ENCODE measurements at places on chromosomes 16 and 17.
A peak's percentile ranks its signal among the peaks of the same experiment; 100 is the strongest.

GRCh38 chr17:44033861-44034408, 19.2 kb upstream of the TMEM101 start:
- DNase-seq, result no peak

- DNase-seq, result no peak
Observed at GRCh38 chr17:51118330-51119195, 2.1 kb downstream of the SPAG9 start.

DNA sequence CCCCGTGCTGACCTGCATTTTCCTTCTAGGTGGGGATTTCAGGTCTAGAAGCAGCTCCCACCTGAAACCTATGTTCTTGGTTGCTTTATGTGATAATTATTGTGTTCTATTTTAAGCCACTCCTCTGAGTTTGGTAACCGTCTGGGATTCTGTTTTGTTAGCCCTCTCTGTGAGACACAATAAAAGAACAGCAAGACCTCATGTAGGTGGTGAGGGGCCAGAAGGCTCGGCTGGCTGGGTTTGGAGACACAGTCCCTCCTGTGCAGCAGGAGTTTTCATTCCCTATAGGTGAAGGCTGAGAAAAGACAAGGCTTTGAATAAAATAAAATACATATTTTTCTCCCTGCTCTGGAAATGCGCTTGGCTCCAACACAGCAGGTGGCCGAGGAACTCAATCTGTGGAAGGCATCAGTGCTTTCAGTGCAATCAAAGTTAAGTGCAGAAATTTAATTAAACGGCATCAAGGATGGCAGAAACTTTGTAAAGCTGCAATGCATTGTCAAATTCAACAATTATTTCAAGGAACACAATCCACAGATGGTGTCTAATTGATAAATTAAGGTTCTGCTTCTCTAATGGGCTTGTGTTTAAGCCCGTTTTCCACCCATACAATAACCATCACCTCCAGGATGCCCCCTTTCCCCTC, 107.8 kb downstream of the MSI2 start:
- no peak for DNase-seq

DNA sequence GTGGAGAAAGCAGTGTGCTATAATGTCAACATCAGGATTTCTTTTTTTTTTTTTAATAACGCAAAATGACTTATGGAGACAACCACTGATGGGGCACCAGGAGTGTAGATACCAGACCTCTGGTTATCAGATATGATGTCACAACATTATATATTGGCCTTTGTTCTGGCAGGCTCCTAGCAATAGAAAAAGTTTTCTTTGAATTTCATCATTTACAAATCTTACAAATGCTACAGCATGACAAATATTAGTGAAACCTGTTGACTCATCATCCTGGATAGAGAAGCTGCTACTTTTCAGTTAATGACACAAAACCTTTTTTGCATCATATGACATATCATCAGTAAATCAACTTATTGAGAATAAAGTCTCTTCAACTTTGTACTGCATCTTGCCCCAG, 6.1 kb downstream of the THUMPD1 start:
- no peak for DNase-seq

- DNase-seq, result no peak
Observed at GRCh38 chr17:63963123-63963522, 9.6 kb downstream of the SCN4A start.

GRCh38 chr17:72829883-72830282, 262.6 kb downstream of the SLC39A11 start:
- no peak for DNase-seq

GRCh38 chr16:84568066-84568465, 49.8 kb downstream of the COTL1 start:
- DNase-seq, result no peak

DNA sequence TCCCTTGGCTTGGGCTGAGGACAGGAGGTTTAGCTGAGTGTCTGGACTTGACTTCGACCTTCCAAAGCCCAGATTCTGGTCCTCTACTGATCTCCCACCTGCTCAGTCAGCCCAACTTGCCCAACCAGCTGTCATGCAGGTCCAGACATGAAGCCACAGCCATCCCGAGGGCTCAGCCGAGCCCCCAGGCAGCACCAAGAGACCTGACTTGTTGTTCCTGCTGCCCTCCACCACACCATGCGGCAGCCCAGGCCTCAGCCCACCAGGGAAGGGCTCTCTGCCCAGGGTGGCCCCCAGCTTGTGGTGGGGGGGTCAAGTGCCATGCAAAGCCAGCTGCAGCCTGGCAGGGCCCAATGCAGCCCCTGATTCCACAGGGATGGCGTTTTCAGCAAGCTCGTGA, 17.2 kb upstream of the CACNG4 start:
- no peak for DNase-seq

- DNase-seq, result peak; percentile 67
Observed at GRCh38 chr17:4789951-4790704, 1.4 kb downstream of the GLTPD2 start.

DNA sequence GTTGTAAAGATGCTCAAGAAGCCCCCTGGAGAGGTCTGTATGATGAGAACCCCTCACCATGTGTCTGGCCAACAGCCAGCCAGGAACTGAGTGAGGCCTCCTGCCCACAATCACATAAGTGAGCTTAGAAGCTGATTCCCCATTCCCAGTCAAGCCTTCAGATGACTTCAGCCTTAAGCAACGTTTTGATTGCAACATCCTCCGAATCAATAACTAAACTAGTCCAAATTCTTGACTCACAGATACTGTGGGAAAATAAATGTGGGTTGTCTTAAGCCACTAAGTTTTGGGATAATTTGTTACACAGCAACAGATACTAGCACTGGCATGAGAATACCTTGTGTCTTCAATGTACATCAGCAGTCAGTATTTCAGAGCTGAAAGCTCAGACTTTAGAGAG, 54.5 kb upstream of the HS3ST4 start:
- DNase-seq, result no peak

DNA sequence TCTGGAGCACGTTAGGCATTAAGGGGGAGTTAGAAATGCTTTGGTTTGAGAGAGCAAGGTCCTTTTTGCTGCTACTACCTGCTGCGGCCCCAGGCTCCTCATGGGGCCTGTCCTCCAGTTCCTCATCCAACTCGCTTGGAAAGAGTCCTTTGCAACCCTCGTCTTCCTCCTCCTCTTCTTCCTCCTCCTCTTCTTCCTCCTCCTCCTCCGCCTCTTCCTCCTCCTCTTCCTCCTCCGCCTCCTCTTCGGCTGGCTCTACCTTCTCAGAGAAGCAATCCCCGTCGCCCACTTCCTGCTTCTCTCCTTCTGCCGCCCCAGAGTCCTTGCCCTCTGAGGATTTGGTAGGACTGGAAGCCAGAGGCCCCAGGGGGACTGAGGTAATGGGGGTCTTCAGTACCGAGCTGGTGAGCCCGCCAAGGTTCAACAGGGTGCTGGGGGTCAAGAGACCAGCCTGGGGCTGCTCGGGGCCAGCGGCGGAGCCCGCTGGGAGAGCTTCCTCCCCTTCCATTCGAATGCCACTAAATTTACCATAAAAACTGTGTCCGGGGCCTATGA, 89.3 kb downstream of the ZFHX3 start:
- DNase-seq, result no peak

DNA sequence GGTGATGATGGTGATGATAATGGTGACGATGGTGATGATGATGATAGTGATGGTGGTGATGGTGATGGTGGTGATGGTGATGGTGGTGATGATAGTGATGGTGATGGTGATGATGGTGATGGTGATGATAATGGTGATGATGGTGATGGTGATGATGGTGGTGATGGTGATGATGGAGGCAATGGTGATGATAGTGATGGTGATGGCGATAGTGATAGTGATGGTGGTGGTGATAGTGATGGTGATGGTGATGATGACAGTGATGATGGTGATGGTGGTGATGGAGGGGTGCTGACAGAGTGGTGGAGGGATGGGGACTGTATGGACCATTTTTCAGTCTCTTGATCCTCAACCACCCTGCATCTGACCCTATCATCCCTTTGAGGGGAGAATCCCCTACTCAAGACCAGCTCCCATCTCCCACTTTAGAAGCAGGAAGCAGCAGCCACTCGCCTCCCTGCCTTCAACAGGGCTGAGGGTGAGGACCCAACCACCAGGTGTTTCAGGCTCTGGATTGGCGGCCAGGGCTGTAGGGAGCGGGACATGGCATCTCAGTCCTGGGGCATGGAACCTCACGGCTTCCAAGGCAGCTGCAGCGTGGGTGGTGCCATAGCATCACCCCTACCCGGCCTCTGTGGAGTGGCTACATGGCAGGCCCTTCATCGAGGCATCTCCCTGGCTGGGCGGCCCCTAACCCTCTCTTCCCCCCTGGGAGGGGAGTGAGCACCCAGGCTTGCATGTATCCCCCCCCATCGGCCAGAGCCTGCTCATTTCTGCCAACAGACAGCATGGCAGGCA, 4.5 kb downstream of the FSCN2 start:
- no peak for DNase-seq

DNA sequence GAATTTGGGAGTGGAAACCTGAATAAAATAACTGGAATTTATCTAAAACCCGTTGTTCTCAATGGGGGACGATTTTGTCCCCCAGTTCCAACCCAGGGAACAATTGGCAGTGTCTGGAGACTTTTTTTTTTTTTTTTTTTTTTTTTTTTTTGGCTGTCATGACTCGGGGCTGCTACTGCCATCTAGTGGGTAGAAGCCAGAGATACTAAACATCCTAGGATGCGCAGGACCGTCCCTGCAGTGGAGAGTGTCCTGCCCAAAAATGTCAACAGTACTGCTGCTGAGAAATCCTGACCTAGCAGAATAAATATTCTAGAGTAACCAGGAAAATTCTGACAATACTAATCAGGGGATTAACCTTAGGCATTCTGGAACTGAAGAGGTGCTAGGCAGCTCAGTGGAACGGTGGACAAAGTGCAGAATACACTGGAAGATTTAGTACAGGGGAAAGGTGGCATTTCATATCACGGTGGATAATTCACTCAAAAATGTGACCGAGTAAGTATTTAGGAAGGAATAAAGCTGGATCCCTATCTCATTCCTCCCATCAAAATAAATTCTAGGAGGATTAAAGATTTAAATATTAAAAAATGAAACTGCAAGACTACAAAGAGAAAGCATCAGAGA, 107.6 kb downstream of the SPECC1 start:
- DNase-seq, result peak; percentile 5

DNA sequence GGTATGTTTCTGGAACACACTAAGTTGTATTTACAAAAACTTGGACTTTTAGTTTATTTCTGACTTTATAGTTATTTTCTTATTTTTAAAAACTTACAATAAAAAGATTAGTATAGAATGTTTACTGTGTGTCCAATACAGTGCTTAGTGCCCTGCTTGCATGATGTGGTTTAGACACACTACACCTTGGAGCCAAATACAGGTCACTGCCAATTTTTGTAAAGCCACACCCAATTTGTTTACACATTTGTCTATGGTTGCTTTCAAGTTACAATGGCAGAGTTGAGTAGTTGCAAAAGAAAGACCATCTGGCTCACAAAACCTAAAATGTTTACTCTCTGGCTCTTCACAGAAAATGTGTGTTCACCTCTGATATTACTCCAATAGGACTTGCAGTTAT, 807.1 kb downstream of the KCNJ2 start:
- DNase-seq, result no peak

- DNase-seq, result no peak
Observed at GRCh38 chr17:81867170-81867990, 3.8 kb downstream of the ARHGDIA start.

DNA sequence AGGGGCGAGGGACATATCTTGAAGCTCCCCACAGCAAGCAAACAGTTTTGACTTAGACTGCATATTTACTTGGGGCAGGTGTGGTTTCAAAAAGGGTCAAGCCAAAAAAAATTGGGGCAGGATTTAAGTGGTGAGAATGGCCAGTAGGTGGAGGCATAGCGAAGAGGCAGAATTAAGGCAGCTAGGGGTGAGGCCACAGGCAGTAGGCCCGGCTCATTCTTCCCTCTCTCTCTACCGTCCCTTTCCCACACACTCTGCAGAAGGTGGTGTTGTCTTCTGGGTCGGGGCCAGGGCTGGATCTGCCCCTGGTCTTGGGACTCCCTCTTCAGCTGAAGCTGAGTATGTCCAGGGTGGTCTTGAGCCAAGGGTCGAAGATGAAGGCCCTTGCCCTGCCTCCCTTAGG, 2.6 kb downstream of the SHBG start:
- DNase-seq, result no peak

- no peak for DNase-seq
Observed at GRCh38 chr17:68431661-68432071, 25.6 kb downstream of the WIPI1 start.

Measured in stimulated activated CD8-positive, alpha-beta memory T cell treated with anti-CD3 and anti-CD28 coated beads, Interleukin-4, amount 100 ng/mL, for 1 hour (primary cell).